SK-N-SH (cell line): ENCODE measurements at places on chromosomes 3 and 15. TPM values are rescaled to one million over a fixed set of nuclear protein-coding genes. Genes with fewer than 3 reads are reported as not detected.

Gene MAGEL2
- polyA plus RNA-seq: 0.03 TPM in 2 replicates

Gene TNIK
- 19.4 and 26.8 TPM in 2 replicates for polyA plus RNA-seq

Gene ZNF710
- polyA plus RNA-seq: 2.4 and 2.7 TPM in 2 replicates

Gene TIMP4
- polyA plus RNA-seq: not detected in 2 replicates

GRCh38 chr3:31412832-31413231 lies 119.9 kb upstream of the STT3B start:
- DNase-seq: no peak
- H3K36me3 ChIP-seq: no peaks in the 10 kb centered on the region
- peaks cover 4% of the 10 kb centered on the region; the same call in 1 of the 2 replicates for H3K4me1 ChIP-seq
- no peaks in the 10 kb centered on the region for H3K27me3 ChIP-seq
- H3K27ac ChIP-seq: no peak overlapping the region
- no peak overlapping the region for H3K4me3 ChIP-seq

DNA sequence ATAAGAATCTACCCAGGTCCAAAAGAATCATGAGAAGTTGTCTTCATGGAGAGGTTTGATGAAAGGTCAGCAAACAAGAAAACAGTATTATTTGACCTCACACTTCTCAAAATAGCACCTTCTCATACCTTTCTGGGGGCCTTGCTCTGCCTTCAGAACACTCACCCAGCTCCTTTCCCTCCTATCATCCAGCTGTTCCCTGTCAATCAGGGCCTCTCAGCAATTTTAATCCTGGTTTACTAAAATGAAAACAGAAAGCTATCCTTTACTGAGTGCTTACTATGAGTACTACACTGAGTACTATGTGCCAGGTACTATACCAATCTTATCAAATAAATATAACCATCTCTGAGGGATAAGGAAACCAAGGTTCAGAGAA lies 138.6 kb downstream of the GAP43 start:
- H3K36me3 ChIP-seq: no peaks in the 10 kb centered on the region
- H3K27me3 ChIP-seq: no peaks in the 10 kb centered on the region
- no peak overlapping the region for H3K4me3 ChIP-seq
- H3K27ac ChIP-seq: no peak overlapping the region
- peaks cover 12% of the 10 kb centered on the region for H3K4me1 ChIP-seq

DNA sequence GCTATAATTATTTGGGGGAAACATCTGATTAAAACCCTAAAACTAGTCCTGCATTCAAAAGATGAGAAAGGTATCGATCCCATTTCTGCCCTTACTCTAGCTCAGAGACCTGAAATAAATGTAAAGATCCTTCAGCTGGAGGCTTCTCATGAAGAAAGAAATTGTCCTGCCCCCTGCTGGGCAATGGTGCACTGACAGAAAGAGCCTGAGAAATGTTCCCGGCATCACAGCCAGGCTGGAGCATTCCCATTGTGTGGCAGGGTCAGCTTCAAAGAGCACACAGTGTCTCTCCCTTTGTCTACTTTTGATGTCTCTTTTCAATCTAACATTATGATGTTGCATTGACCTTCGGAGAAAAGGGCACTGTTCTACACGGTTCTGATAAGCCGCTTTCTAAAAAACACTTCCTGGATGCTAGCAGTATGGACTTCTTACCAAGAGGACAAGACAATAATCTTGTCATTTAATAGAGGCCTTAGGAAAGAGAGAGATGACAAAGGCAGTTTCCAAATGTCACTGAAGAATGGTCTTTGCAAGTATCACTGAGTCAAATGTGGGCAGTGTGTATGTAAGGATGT lies 287.5 kb downstream of the MAGI1 start:
- no peaks in the 10 kb centered on the region for H3K27me3 ChIP-seq
- DNase-seq: peak; percentile 52

DNA sequence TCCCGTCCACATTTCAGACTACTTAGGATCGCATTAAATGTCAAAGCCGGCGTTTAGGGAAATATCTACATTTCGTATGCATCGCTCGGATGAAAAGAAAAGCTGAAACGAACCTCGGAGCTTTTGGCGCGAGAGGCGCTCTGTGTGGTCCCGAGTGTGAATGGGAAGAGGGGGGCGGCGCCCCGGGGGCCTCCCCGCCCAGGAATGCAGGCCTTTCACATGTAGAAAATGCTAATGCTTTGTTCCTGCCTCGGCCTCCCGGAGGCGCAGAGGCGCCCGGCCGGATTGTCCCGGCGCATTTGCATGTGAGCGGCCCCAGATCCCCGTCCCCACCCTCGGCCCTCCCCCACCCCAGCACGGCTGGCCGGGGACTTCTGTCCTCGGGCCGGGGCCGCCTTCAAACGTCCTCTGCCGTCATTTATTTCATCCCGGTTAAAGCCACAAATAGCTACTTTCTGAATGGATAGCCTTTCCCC lies 37.0 kb upstream of the TRIM71 start:
- peak overlapping the region; percentile 51 for H3K4me3 ChIP-seq
- peak; percentile 72 for DNase-seq
- H3K27ac ChIP-seq: no peak overlapping the region
- no peaks in the 10 kb centered on the region for H3K27me3 ChIP-seq

DNA sequence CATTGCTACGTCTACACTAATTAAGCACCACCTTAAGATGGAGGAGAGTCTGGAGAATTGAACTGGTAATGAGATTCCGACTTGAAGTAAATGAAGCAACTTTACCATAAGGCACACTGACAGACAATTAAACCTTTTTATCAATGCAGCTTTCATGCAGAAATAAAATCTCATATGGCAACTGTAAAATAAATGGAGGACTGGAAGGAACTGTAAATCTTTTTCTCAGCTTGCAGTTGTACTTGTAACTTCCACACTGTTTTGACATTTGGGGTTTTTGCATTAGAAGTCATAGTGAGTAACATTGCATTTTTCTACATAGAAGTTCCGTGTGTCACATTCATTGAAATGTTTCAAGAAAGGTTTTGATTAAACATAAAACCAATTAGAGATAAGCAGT lies 705.3 kb downstream of the NLGN1 start:
- H3K4me1 ChIP-seq: no peaks in the 10 kb centered on the region; the same call in 1 of the 2 replicates
- no peak for DNase-seq
- no peak overlapping the region for H3K27ac ChIP-seq
- no peaks in the 10 kb centered on the region for H3K27me3 ChIP-seq
- no peak overlapping the region for H3K4me3 ChIP-seq
- no peaks in the 10 kb centered on the region for H3K36me3 ChIP-seq

GRCh38 chr3:154889227-154889634 lies 190.9 kb upstream of the MME start:
- H3K36me3 ChIP-seq: no peaks in the 10 kb centered on the region
- no peak for DNase-seq
- no peak overlapping the region for H3K27ac ChIP-seq
- H3K4me1 ChIP-seq: no peaks in the 10 kb centered on the region
- no peaks in the 10 kb centered on the region for H3K27me3 ChIP-seq
- H3K4me3 ChIP-seq: no peak overlapping the region

GRCh38 chr15:95669146-95669922 lies 661.2 kb upstream of the NR2F2 start:
- DNase-seq: no peak
- peak overlapping the region; percentile 16; the same call in 1 of the 2 replicates for H3K27ac ChIP-seq
- H3K4me1 ChIP-seq: no peaks in the 10 kb centered on the region
- no peaks in the 10 kb centered on the region for H3K36me3 ChIP-seq

DNA sequence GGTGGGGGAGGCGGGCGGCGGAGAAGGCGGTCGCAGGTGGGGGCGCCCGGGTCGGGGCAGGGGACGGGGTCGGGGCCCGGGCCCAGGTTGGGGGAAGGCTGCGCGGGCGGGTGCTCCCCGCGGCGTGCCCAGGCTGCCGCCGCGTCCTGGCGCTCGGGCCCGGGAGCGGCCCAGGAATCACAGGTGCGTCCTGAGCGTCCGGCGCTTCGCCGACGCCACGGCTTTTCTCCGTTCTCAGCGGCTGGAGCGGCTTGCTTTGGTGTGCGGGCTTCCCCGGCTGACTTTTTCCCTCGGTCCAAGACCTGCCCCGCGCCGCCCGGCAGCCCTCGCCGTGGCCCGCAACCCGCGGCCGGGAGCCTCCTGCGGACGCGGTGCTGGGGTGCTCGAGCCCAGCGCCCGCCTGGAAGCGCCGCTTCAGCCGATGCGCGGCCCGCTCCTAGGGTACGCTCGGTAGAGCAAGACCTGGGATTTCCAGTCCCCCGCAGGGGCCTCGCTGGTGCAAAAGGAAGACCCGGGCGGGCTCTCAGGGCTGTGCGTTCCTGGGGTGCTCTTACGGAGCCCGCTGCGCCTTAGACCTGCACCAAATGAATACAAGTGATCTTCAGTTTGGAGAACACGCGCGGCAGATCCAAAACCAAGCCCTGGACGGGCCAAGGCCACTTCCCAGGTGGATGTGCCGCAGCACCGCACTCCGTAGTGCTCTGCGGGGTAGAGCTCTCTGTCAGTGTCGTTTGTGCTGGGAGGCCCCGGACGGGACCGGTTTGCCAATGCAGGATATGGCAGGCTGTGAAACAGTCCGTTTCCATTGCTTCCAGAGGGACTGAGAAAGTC lies 639 bp downstream of the NIPA1 start:
- DNase-seq: peak; percentile 66
- no peaks in the 10 kb centered on the region for H3K36me3 ChIP-seq
- peak overlapping the region; percentile 36 for H3K27ac ChIP-seq
- H3K27me3 ChIP-seq: no peaks in the 10 kb centered on the region

GRCh38 chr15:34883042-34883441 lies 86.5 kb downstream of the AQR start:
- H3K27ac ChIP-seq: no peak overlapping the region
- H3K4me3 ChIP-seq: no peak overlapping the region
- H3K4me1 ChIP-seq: no peaks in the 10 kb centered on the region; the same call in 1 of the 2 replicates
- no peaks in the 10 kb centered on the region for H3K27me3 ChIP-seq
- DNase-seq: no peak
- peaks cover 65% of the 10 kb centered on the region for H3K36me3 ChIP-seq
